ENCODE measurements at places on chromosomes 1 and 21.
A peak's percentile ranks its signal among the peaks of the same experiment; 100 is the strongest.

- DNase-seq, result peak; percentile 70
These were observed 47.0 kb downstream of the F5 start for GRCh38 chr1:169538998-169539871.

DNA sequence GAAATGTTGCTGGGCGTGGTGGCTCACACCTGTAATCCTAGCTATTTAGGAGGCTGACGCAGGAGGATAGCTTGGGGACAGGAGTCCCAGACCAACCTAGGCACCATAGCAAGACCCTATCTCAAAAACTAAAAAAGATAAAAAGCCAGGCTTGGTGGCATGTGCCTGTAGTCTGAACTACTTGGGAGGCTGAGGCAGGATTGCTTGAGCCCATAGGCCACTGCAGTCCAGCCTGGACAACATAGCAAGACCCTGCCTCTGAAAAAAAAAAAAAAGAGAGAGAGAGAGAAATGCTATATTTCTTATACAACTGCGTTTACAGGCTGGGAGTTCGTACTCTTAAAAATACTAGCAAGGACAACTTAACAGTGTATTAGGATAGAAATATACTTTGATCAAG lies 46.2 kb upstream of the SPOCD1 start:
- DNase-seq, result no peak

GRCh38 chr1:192941722-192942411 lies 117.3 kb downstream of the UCHL5 start:
- no peak for DNase-seq

- DNase-seq, result no peak
These were observed 9.8 kb downstream of the SSBP3 start for GRCh38 chr1:54396261-54396933.

- DNase-seq, result peak; percentile 20
These were observed 1.0 kb downstream of the YOD1 start for GRCh38 chr1:207049974-207050391.

DNA sequence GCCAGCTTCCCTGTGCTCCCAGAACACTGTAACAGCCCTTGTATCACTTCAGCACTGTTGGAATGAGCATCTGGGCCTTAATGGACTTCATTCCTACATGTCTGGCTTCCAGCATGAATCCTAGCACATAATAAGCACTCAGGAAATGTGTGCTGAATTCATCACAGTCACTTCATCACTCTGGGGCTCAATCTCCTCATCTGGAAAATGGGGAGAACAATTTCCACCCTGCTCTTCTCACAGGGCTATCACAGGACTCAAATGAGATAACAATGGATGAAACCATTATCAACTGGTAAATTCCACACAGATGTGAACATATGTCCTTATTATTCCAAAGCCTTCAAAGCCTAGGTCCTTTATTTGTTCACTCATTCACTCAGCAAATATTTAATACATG lies 12.4 kb downstream of the RAB3B start:
- DNase-seq, result no peak

- DNase-seq, result no peak
These were observed 404.5 kb upstream of the ADAMTS5 start for GRCh38 chr21:27371115-27371974.

Data from fibroblast of skin of left quadriceps (primary cell).